ENCODE measurements at places on chromosomes 12 and 14.
A peak's percentile ranks its signal among the peaks of the same experiment; 100 is the strongest.

DNA sequence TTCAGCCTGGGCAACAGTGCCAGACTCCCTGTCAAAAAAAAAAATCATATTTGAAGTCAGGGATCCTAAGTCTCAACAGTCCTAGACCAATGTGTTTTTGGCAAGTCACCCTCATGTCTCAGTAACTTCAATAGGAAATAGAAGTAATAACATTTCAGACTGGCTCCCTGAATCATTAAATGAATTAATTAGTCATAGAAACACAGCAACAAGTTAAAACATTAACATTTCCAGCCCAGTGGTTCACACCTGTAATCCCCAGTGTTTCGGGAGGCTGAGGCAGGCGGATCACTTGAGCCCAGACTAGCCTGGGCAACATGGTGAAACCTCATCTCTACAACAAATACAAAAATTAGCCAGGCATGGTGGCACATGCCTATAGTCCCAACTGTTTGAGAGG, 125.2 kb downstream of the GTF2A1 start:
- DNase-seq: no peak

DNA sequence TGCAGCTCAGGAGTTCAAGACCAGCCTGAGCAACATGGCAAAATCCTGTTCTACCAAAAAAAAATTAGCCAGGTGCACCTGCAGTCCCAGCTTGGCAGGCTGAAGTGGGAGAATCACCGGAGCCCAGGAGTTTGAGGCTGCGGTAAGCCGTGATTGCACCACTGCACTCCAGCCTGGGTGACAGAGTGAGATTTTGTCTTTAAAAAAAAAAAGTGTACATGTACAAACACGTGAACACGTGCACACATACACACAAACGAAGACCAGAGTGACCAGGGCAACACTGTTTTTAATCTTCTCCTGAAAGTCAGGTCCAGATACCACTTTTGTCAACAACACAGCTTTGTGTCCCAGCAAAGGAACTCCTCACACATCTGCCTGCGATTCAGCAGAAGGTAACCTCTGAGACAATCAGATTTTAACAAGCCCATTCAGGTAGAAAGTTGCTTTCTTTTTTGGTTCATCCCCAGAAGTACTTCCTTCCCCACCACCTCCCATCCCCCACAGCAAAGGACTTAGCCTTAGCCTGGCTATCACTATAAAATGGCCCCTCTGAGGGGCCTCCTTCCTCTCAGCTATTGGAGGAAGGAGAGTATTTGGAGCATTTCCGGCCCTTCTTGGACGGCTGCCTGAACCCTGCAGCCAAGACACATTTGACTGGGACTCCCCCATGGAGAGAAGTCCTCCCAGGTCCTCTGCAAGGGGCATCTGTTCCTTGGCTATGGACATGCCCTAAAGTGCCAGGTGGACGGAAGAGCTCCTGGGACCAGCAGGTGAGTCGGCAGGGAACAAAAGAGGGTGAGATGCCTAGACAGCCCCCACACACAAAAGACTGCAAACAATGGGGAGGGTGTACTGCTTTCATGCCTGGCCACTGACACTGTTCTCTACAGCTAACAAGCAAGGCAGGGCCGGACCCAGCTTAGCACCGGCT, 9.8 kb downstream of the CTDSP2 start:
- DNase-seq: no peak

- DNase-seq: no peak
These were observed 37.9 kb downstream of the PTPN21 start for GRCh38 chr14:88516861-88517357.

DNA sequence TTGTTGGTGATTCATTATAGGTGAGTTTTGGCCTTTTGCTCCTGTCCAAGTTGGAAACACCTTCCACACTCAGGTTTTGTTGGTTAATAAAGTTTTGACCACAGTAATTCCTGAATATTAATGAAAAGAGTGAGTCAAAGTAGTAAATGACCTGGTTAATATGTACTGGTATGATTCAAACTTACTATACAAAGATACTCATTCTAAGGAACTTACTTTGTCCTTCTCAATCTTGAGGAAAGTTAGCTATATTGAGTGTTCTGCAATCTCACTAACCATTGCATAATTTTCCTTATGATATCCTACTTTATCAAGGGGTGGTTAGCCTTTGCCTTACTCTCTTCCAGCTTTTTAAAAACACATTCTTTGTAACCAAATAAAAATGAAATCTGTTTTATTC, 20.9 kb upstream of the HECTD1 start:
- no peak for DNase-seq

DNA sequence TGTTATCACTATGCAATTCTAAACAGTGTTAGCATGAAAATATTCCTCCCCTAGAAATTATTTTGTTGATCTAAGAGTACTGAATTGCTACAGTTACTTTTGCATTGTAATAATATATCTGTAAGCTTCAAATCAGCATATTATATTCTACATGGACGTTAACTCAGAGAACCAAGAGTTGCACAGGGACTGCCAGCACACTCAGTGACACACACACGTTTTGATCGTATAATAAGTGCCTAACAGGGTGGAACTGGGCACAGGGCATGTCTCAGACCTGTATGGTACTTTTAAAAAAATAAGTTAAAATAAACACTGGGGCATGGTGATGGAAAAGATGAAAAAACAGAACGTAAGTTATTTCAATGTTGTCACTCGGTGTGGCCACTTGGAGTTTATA, 451.6 kb downstream of the RGS6 start:
- no peak for DNase-seq

DNA sequence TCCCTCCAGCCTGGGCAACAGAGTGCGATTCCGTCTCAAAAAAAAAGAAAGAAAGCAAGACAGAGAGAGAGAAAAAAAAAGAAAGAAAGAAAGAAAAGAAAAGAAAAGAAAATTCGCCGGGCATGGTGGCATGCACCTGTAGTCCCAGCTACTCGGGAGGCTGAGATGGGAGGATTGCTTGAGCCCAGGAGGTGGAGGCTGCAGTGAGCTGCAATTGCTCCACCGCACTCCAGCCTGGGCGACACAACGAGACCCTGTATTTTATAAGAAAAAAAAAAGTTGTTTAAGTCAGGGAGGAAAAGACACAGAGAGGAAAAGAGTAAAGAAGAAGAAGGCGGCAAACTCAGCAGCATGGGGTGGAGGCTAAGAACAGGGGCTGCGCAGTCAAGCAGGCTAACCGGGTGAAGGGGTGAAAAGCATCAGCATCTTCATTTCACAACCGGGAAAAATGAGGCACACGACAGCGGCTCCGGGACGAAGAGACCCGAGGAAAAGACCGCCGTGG, 557 bp upstream of the FICD start:
- no peak for DNase-seq

DNA sequence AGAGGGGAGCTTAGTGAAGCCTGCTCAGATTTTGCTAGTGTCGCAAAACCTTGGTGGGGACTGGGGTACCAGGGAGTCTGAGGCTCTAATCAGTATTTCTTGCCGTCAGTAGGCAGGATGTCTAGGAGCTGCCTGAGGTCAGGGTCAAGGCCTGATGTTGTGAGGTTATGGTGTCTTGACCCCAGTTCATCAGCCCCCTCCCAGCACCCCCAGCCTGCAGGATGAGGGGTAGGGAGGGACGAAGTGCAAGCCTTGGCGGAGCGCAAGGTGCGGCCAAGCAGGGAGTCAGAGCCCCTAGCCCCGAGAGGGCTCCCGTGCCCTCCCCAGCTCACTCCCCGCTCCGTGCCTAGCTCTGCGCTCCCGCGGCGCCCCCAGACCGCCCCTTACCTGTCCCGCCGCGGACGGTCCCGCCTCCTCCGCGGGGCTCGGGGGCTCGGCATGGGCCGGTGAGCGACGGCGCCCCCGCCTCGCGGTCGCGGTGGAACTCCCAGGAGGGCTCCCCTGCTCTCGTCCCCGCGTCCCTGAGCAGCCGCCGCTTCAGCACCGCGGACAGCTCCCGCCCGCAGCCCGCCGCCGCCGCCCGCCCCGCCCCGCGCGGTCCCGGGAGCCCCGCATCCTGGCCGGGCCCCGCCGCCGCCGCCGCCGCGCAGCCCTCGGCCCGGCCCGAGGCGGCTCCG, 347 bp downstream of the SYNDIG1L start:
- peak; percentile 33 for DNase-seq

DNA sequence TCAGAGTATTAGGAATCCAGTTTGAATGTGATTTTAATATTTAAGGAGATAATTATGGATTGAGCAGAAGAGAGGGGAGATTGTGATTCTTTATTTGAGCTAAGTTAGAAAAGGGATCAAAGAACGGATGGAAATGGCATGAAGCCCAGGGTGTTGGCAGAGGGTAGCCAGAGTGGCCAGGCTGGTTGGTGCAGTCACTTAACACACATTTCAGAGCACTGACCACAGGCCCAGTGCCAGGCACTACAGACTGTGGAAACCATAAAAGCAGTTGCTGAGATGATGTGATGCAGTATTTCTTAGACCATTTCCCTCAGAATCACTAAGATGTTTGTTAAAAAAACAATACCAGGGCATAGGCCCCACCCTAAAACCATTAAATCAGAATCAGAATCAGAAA, 167.7 kb upstream of the AMIGO2 start:
- DNase-seq: no peak

DNA sequence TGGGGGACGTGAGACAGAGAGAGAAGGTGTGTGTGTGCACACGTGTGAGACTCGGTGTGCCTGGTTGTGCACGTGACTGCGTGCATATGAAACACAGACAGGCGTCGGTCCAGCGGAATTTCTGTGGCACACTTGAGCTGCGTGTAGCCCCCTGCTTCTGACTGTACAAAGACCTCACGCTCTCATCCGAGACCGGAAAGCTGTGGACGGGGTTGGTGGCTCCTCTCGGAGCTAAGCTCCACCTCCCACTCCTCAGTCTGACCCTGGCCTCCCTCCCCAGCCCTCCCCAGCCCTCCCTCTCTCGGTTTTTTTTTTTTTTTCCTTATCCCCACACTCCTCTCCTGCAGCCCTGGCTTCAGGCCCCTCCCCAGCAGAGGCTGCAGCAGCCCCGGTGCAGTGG, 8.3 kb upstream of the C14orf180 start:
- no peak for DNase-seq

DNA sequence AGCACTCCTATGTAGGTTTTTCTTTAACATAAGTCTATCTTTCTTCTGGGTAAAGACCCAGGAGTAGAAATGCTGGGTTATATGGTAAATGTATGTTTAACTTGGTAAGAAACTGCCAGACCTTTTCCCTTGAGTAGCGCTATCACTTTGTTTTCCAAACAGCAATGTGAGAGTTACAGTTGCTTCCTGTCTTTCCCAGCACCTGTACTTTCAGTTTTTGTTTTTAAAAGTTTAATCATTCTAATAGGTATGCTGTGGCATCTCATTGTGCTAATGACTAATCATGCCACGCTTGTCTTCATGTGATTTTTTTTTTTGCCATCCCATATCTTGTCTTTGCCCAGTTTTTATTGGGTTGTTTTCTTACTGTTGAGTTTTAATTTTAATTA, 28.1 kb downstream of the GIT2 start:
- no peak for DNase-seq

DNA sequence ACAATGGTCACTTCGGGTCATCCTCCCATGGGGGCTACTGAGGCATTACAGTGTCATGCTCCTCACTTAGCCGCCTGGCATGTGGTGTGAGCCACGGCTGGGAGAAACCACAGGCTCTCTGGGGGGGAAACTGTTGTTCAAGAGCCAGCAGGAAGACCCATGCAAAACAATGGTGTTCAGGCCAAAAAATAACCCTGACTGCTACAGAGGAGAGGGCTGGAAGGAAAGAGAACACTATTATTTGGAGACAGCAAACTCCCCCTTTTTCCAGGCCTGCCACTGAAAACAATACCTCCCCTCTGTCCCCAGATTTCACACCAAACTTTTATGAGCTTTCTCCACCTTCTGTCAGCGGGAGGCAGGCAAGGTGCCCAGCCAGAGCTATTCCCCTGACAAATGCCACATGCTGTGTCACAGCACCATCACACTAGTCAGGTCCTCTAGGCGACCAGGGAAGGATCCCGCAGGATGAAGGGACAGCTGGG, 83.7 kb downstream of the CHGA start:
- DNase-seq: no peak

GRCh38 chr12:18320036-18320617, 58.8 kb downstream of the PIK3C2G start:
- DNase-seq: no peak

DNA sequence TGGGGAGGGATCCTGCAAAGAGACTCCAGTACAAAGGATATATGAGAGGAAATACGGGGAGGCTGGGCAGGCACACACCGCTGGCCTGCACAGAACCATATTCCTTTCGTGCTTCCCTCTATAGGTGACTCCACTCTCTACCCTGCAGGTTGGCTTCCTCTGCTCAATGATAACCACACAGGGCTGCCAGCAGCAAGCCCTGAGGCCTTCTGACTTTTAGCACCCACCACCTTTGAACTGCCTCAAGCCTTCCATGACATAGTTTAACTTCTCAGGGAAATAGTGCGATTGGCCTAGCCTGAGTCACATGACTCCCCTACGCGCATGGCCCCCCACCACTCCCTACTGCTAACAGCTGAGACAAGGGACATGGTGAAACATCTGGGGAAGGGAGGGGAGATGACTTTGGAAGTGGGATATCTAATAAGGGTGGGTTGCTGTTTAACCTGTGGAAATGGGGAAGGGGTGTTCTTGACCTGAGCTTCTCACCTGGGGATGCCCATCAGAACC, 3.0 kb upstream of the FOXN3 start:
- DNase-seq: no peak

DNA sequence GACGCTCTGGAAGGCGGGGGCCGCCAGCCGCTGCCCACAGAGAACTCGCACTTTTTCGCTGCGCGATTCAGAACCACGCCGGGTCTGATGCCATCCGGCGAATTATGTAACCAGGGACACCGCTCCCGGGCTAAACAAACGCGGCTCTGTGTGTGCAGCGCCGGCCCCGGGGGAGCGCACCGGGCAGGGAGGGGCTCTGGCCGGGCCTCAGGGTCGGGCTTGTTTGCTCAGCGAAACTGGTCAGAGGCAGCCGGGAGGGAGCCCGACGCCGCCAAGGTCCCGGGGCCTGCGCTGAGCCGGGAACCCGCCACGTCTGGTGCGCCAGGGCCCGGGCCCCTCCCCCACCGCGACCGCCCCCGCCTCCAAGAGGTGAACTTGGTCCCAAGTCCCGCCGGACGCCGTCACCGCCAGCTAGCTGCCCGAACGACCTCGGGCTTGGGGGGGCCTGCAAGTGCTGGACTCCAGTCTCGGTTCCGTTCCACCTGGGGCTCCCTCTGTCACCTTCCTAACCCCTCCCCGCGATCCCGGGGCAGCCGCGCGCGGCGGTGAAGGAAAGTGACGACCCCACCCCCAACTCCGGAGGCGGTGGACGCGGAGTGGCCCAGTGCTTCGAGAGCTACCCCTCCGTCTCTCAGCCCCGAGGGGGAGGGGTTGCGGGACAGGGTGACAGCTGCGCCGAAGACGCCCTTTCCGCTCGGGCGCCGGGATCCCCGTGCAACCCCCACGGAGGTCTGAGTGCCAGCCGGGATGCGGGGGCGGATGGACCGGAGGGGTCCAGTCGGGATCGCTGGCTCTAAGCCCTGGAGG, 848 bp downstream of the CTDSP2 start:
- no peak for DNase-seq

- DNase-seq: no peak
These were observed 27.5 kb downstream of the WIF1 start for GRCh38 chr12:65093606-65094005.

- no peak for DNase-seq
These were observed 91.9 kb downstream of the RAD52 start for GRCh38 chr12:857611-858010.

GRCh38 chr14:70425354-70425753, 8.5 kb upstream of the SYNJ2BP start:
- no peak for DNase-seq

GRCh38 chr12:6770600-6770999, 1.7 kb upstream of the LAG3 start:
- DNase-seq: no peak

GRCh38 chr14:89164168-89165073, 252.6 kb downstream of the FOXN3 start:
- no peak for DNase-seq
